ENCODE measurements at places on chromosomes 3 and 15. TPM values are rescaled to one million over a fixed set of nuclear protein-coding genes. Genes with fewer than 3 reads are reported as not detected.

GRCh38 chr15:28875461-28876000, 10.2 kb upstream of the APBA2 start:
- DNase-seq = no peak

DNA sequence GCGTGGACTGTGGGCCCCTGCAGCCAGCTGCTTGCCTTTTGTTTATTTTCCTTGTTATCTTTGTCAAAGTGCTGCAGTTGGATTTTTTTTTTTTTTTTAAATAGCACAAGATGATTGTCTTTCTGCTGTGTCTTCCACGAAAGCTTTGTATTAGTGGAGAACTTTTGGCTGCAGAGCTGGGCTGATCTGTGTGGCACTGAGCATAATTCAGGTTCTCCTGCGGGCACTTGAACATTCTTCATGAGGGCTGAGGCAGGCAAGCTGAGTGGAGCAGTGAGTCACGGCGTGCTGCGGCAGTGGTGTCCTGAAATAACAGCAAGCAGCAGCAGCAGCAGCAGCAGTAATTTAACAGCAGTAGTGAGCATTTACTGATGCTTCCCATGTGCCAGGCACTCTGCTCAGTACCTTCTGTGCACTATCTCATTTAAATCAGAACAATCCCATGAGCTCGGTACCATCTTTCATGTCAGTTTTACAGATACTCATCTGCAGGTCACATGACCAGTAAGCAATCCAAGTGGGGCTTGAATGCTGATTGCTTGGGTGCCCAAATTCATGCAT, 45.8 kb downstream of the MITF start:
- no peak for DNase-seq

DNA sequence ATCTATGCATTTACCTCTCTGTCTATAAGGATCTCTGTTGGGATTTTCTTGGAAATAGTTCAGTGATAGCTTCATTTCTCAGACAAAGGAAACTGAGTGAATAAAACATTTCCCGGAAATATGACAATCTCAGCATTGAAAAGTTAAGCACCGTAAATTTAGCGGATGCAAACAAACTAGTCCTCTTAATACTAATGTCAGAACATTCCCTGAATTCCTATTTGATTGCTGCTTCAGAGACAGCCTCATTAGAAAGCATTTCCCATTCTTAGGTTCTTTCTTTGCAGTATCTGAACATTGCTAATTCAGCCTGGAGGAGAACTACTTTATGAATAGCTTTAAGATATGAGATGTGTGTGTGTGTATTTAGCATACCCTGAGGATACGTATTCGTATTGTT, 101.3 kb downstream of the NR2F2 start:
- DNase-seq = no peak

- DNase-seq = no peak
These were observed 12.7 kb downstream of the MGLL start for GRCh38 chr3:127809611-127810010.

The KLHL40 gene
- total RNA-seq = not detected

The GRK7 gene
- not detected for total RNA-seq

The ATP2C1 gene
- 104 TPM for total RNA-seq

- no peak for DNase-seq
These were observed 233.5 kb upstream of the ATP10A start for GRCh38 chr15:26096581-26096980.

DNA sequence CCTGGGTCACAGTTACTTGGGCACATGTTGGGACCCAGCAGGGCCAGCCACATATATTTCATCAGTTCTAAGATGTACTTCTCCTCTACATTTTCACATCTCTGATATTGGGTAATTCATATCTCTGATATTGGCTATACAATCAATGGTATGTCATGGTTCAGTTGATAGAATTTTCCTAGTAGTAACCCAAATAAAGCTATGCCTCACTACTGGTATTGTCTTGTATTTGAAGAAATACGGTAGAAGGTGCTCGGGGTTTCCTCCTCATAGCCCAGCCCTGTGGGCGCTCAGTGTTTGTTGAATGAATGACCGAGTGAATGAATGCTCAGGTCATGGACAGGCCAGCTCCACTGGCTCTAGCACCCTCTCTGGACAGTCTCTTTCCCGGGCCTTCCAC, 94.1 kb downstream of the RAB11A start:
- DNase-seq = no peak

DNA sequence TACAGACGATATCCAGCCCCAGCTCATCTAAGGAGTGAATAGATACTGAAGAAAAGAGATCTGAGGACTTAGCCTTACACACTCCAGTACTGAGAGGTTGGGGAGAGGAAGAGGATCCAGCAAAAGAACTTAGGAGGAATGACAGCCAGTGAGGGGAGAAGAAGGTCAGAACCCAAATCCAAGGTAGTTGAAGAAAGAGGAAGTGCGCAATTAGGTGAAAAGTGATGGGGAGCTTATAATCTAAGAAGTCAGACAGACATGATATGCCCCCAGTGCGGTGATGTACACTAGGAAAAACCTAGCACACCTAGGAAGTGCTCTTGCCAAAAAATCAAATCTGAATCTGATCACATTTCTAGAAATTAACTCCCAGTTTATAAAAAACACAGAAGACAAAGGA, 20.6 kb downstream of the ENTPD3 start:
- no peak for DNase-seq

DNA sequence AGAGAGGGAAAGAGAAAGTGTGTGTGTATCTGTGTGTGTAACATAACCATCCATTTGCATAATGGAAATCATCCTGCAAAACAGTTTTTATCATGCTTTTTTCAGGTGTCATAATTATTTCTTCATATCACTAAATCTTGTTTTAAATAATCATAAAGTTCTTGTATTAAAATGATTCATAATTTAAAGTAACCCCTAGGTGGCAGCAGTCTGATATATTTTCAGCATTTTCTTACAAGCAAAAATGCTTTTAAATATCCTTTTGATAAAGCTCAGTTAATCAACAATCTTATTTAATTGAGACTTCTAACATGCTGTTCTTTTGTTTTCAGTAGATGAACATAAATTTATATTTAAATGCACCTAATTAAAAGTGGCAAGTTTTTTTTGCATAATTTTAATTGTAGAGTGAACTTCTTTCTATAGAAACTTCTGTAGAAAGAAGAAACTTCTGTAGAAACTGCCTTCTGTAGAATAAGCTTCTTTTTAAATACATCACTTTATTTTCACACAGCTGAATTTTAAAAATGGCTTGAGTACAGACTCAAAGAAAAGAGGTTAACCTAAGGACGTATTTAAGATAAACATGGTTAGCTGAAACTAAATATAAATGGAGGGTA, 72.5 kb downstream of the OPA1 start:
- DNase-seq = no peak

DNA sequence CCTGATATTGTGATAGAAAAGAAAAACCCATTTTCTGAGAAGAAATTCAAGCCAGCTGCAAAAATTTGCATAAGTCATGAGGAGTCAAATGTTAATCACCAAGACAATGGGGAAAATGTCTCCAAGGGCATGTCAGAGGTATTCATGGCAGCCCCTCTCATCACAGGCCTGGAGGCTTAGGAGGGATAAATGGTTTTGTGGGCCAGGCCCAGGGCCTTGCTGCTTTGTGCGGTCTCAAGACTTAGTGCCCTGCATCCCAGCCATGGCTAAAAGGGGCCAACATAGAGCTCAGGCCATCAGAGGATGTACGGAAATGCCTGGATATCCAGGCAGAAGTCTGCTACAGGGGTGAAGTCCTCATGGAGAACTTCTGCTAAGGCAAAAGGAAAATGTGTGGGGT, 631.1 kb downstream of the NLGN1 start:
- no peak for DNase-seq

GRCh38 chr3:120203016-120203415, 82.0 kb downstream of the GPR156 start:
- no peak for DNase-seq

The FETUB gene
- 0.36 TPM for total RNA-seq

DNA sequence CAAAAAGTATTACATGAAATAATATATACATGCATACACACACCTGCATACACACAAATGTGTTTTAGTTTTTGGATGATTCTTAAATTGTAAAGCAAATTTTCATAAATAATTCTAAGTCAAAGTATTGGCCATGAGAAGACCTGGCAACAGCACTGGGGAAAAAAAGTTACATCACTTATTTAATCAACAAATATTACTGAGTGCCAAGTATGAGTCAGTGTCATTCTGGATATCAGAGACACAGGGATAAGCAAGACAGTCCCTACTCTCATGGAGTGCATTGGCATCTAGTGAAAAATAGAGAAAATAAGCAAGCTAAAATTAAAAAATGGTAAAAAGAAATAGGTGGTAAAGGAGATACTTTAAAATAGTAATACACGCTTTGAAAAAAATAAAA, 29.4 kb upstream of the GUCA1C start:
- DNase-seq = no peak

The TMEM207 gene
- not detected for total RNA-seq

Data from epithelial cell of proximal tubule (primary cell).